ENCODE measurements at places on chromosomes 6 and 20.

DNA sequence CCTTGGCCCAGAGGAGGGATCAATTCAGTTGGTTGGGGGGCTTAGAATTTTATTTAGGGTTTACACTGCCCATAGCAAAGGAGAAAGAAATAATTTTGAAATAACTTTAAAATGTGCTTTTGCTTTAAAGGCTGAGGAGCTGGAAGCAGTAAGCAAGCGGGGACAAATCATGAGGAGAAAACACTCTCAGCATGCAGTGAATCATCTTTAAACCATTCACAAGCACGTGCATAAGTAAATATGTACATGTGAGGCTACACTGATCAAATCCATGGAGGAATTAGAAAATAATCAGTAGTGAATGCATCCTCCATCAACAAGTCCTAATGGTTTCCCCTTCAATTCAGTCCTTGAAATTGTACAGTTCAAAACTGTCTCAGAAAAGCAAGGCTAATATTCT lies 181.0 kb downstream of the MTFR2 start:
- no peak for DNase-seq

DNA sequence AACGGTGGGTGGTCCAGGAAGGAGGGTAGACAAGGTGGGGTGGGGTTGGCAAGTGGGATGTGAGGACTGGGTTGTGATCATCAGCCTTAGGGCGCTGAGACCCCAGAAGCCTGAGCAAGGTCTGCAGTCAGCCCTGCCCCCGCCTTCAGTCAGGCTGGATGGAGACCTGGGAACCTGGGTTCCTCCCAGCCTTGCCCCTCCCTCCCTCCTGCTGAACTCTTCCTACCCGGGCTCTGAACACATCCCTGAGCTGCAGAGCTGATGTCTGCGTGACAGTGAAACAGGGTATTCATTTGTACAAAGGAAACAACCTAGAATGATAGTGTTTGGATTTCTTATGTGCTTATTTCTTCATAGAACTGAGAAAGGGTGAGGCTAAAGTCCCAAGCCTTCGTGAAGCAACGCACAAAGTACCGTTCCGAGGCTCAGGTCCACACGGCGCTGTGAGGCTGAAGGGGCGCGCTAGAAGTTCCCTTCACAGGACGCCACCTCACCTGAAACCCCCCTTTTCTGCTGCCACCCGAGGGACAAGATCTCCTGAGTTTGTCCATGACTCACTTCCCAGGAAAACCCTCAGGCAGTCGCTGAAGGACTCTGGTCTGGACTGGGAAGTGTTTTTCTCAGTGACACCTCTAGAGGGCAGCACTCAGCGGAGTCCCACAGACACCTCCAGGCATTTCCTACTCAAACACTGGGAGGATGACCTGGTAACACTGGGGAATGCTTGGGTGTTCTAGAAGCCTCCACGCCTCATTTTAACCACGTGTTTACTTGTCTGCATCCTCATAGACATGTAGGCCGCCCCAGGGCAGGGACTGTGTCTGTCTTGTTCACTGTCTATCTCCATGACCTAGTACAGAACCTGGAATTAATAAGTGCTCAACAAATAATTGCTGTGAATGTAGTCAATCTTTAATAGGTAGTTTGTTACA lies 1.2 kb downstream of the GSTA5 start:
- DNase-seq = peak; percentile 46

DNA sequence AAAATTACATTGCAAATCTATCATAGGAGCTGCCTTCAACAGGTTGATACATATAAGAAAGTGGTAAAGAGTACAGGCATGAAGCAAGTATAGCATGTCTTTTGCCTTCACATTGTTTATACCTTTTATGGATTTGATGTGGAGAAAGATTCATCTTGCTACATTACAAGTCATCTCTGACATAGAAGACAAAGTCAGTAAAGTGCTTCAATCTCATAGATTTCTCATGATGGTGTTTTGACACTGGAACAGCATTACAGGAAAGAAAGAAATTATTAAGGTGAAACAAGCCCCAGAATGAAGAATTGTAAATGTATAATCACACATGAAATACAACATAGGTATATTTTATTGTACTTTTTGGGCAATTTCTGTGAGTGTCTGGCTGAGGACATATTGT lies 580.7 kb upstream of the MMS22L start:
- DNase-seq = no peak

DNA sequence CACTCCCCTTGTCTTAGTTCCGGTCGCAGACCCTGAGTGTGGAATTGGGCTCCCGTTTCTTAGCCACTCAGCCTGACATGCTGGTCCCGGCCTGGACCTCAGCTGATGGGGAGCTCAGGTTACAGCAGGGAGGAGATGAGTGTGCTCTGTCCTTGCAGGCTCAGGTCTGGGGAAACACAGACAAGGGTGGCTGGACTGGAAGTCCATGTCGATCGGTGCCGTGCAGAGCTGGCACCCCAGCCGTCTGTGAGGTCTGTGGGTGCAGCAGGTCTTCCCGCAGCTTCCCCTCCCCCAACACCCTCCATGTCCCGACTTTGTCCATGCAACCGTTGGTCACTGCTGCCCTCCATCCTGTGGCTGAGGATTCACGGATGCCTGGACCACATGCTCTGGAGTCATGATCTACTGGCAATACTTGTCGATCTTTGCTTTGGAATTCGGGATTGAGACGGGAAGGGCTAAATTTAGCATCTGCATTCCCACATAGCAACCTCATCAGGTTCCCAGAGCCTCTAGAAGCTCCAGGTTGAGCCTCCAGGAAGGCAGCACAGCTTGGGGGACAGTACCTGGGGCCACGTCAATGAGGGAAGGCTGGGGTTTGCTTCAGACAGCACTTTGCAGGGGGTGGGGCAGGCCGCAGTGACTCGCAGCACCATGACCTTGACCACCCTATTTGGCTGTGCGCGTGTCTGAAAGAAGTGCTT lies 118.8 kb downstream of the PSMB1 start:
- no peak for DNase-seq

DNA sequence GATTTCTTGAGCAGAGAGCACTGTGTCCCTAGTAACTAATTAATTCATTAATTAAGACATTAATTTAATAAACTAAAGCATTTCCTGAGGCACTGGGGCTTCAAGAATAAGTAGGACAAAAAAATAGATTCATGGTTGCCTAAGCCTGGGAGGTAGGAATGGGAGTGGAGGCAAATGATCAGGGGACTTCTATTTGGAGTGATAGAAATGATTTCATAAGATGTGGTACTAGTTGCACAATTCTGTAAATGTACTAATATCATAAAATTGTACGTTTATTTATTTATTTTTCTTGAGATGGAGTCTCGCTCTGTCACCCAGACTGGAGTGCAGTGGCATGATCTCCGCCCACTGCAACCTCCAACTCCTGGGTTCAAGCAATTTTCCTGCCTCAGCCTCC lies 287.2 kb downstream of the KHDC1L start:
- no peak for DNase-seq

DNA sequence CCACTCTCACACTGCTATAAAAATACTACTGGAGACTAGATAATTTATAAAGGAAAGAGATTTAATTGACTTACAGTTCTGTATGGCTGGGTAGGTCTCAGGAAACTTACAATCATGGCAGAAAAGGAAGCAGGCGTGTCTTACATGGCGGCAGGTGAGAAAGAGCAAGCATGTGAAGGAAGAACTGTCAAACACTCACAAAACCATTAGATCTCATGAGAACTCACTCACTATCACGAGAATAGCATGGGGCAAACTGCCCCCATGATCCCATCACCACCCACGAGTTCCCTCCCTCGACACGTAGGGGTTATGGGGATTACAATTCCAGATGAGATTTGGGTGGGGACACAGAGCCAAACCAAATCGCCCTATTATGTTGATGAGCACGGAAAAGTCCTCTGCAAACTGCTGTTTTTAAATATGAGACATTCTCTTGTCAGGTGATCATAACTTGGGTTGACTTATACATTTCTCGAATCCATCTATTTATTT lies 133.5 kb downstream of the AIG1 start:
- DNase-seq = no peak

DNA sequence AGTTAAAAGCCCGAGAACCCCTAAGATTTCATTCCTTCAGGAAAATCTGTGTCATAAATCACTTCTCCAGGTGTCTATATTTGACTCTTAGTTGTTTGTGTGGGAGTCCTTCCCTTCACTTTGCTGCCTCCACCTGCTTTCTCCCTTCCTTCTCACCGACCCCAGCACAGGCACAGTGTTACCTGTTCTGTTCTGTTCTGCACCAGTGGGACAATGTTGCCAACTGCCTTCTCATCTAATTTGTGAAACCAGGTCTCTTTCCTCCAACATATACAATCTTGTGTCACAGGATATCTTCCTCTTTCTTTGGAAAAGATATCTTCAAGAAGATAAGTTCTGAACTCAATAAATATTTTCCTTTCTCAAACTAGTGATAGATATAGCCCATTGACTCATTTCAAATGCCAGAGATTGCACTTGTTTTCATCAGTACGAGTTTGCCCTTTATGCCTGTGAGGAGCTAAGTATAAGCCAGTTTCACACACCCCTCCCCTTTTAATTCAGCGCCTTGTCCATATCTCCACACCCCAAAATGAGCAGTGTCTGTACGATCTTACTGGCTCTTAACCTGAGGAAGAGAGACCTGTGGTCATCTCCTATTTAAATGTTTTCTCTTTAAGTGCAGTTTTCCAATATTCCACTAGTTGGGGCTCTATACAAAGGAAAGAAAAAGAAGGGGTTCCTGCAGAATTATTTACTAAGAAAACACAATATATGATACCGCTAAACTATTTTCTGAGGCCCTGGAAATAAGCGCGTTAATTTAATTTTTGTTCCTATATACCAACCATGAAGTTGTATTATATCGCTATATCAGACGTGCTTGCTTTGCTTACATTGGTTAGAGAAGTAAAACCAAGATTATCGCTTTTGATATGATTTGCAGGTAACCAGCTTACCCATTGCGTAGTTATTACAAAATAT lies 81.6 kb upstream of the PREP start:
- peak; percentile 72 for DNase-seq

Measured in CD4-positive, alpha-beta T cell treated with Interleukin-4 for 1 hour (primary cell).